ENCODE measurements at places on chromosomes 4 and X.

DNA sequence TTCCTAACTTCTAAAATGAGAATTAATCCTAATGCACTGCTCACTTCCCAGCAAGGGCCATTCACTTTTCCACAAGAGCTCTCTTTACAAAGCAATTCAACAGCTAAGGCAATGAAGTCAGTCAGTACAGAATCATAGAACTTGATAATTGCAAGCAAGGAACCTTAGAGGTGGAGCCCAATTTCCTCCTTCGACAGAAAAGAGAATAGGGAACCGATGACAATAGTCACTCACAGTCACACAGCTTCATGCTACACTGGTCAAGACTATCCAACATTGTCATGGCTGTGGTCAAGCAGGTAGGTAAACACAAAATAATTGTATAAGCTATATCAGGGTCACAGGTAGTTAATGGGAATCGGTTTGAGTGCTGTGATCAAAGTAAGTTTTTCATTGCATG is 90.0 kb downstream of the ELOVL6 start:
- DNase-seq, result no peak

DNA sequence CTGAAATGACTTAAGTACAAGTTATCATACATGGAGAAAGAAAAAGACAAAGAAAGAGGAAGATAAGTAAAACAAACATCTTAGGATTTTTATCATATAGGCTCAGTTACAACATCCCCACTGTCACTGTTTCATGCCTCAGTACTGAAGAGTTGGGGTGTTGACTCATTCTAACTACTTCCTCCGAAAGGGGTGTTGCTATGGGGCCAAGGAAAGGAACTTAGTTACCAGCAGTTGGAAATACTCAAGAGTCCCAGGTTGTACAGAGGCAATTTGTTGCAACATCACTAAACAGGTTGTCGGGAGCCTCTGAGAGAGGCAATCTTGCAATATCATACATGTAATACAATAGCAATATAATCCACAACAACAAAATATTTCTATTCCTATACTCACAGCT is 1264.7 kb downstream of the PCDH7 start:
- DNase-seq, result no peak

GRCh38 chrX:2391869-2392606 is 108.7 kb downstream of the DHRSX start:
- no peak for DNase-seq

DNA sequence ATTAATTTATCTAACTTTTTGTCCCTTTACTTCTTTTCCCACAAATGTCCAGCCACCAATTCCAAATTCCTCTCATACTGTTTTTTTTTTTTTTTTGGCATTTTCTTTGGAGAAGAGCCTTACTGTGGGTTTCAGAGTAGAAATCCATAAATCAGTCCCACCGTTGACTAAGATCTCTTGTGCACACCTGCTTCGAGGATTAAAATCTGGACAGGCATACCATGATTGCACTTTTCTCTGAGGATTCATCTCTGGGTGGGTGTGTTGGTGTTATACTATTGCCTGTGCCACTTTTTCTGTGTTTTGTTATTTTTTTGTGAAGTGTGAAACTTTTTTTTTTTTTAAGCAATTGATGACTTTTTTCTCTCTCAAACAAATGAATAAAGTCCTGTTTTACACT is 13.2 kb downstream of the PRDM8 start:
- DNase-seq, result no peak

- no peak for DNase-seq
These were observed 115.7 kb upstream of the GPC4 start for GRCh38 chrX:133530960-133531359.

DNA sequence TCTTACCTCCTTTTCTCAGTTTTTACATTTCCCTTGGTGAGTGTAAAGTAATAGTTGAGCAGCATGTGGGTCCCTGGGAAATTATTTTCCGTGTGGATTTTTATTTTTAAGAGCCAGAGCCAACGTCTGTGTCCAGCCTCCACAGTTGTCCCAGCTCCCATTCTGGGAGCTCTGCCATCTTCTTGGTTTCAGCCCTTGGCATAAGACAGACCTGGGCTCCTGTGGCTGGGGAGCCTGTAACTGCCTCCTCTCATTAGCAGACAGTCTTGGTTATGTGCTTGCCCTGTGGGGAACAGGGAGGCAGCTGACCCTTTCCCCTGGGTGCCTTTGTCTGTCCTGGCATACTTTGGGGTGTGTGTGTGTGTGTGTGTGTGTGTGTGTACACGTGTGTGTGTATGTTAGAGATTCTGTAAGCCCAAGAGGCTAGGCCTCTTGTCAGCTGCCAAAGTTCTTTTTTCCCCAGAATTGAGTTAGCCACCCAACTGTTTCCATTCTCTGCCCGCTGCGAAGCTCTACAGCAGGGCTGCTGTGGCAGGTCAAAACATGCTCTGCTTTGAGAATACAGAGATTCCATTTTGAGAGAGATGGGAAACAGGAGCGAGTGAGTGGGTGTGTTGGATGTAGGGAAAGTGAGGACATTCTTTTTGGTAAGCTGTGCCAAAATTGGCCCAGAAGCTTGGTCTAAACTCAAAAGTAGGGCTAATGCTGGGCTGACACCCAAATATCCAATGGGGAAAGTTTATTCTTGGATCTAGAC is 140.7 kb downstream of the TMEM164 start:
- no peak for DNase-seq

GRCh38 chr4:72408568-72408967 is 160.5 kb downstream of the ADAMTS3 start:
- no peak for DNase-seq

GRCh38 chrX:71222929-71223328 is at the start of gene GJB1:
GJB1 (plus strand) TSS chrX:71223224; CDS start chrX:71223708, 484 bp downstream.
- no peak for DNase-seq

GRCh38 chrX:72079607-72080006 is 52.1 kb downstream of the RTL5 start:
- DNase-seq, result no peak

DNA sequence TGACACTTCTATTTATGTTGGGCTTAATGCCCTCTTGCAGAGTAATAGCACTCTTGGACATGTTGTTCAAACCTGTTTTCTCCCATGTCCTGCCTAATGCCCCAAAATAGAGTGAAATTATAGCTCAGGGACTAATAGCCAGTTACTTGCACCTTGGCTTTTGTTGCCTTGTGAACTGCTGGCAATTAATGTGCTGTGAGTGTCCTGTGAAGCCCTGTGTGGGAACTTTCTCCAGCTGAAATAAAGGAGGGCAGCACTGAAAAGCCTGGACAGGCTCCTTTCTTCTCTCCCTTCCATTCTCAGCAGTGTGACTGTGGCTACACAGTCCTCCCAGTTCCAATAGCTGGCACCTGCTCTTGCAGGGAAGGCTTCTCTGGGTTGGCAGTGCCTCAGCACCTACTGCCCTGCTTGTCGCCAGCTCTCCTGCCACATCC is 72.4 kb downstream of the DCLK2 start:
- DNase-seq, result no peak

GRCh38 chr4:155762334-155762733 is 3.5 kb downstream of the GUCY1B1 start:
- no peak for DNase-seq

GRCh38 chr4:71382900-71383560 is 44.2 kb downstream of the SLC4A4 start:
- DNase-seq, result no peak

- no peak for DNase-seq
These were observed 15.6 kb downstream of the PDZD4 start for GRCh38 chrX:153814591-153815315.

DNA sequence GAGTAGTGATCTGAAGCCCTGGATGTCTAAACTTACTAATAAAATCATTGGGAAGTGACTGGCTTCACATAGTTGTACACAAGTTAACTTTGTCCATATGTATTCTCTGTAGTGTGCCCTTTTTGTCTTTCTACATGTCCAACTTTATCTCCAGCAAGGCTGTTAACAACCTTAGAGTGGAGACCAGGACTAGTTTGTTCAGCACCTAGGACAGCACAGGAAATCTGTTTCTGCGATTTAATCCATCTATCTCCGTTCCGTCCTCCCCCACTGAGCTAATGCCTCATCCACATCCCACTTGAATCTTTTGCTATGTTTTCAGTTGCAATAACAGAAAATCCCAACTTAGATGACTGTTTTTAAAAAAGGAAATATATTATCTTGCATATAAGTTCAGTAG is 3.4 kb upstream of the ARR3 start:
- DNase-seq, result no peak

- no peak for DNase-seq
These were observed 25.9 kb upstream of the INTU start for GRCh38 chr4:127606823-127607222.

DNA sequence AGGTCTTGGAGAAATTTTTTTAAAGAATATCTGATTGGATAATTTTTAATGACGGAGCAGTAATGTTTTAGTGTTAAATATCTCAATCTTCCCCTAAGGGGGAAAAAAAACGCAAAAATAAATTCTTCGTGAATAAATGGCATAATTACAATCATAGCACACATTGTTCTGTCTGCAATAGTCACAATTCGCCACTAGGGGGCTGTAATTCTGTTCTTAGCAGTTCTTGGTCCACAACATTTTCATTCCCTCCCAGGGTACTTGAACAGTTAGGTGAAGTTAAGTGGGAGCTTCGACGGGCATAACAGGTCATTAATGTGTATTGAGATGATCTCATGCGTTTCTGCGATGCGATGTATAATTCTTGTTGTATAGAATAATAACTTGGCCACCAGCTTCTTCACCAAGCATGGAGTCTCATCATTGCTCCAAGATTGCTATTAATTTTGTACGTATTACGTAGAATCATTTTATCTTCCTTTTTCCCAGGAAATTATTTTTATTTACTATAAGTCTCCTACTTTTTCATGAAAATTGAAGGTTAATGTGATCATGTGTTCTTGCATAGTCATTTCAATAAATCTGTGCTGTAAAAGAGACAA is 27.2 kb downstream of the HTR2C start:
- DNase-seq, result no peak

DNA sequence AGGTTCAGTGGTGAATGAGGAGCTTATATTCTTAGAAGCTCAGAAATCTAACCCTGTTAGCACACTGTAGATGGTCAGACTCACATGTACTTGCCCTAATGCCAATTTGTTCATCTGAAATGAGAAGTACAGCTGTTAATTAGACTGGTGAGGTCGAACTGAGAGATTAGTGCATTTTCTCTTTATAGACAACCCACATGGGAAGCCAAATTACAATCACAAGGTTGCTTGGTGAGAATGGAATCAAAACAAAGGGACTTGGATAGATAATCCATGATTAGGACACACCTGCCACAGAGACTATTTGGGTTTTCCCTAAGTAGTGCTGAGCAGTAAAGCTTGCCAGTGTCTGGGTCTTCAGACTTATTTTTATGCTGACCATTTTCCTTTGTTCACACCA is 88.3 kb downstream of the POLA1 start:
- no peak for DNase-seq

DNA sequence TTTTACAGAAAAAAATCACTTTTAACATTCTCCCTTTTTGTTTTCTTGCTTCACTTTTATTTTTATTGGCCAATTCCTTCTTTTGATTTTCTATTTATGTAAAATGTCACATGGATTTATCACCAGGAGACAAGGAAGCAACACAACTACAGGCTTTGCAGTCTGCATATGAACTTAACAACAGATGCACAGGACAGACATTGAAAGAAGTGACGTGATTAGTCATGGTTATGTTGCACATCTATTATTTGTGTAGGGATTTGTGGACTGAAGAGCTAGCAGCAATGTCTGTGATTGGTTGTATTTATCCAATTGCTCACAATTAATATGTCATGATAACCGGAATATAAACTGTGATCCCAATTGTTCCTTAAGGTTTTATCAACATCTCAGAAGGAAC is 147.8 kb upstream of the KLF3 start:
- DNase-seq, result no peak

DNA sequence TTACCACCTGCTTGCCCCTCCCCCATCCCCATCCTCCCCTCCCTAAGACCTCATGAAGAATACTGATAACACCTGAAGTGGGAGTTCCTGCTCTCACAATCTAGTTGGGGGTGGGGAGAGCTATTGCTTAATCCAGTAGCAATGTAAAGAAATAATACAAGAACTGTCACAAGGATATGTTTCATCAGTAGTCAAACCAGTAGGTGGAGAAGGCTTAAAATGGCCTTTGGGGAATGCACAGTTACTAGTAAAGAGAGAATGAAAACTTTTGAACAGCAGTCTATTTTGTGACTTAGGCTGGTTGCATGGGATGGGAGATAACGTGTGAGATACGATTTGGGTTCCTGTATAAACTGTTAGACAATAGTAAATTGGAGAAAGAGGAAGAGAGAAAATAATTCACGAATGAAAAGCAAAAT is 6.0 kb downstream of the GALNT7 start:
- no peak for DNase-seq

DNA sequence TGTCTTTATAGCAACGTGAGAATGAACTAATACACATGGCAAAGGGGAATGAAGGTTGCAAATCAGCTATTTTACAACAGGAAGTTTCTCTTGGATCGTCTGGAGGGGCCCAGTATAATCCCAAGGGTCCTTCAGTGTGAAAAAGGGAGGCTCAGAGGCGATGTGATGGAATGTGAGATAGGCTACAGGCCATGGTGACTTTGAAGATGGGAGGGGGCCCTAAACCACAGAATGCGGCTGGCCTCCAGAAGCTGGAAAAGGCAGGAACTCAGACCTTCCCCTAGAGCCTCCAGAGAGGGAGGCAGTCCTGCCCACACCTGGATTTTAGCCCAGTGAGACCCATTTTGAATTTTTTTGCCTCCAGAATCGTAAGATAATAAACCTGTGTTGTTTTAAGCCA is 69.4 kb upstream of the PGM2 start:
- DNase-seq, result no peak

DNA sequence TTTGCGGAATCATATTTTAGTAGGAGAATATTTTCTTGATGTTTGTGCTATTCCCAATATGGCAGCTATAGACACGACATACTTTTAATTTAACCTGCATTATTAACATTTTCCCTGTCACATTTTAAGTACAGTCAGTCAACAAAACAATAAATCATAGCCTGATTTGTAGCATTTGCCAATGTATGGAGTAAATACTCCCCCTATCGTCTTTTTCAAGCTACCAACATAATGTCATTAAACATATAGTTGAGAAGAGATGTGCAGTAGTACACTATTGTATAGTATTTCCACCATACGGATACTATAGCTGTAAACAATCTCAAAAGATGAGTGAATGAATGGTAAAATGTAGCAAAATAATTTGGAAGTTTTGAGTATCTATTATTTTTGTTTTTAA is 303.7 kb upstream of the MAGEB2 start:
- no peak for DNase-seq

DNA sequence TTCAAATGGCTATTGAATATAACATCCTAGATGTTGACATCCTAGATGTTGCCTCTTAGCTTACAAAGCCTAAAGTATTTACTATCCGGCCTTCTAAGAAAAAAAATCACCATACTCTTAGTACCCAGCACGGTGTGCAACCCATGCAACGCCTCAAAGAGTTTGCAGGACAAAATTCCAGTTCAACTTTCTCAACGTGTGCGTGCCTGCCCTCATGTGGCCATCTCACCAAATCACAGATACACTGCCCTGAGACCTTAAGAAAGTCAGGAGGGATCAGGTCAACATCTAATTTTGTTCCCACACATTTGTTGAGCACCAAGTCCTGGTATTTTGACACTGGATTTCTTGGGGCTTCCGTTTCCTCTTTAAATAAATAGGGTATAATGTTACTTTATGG is 68.3 kb downstream of the CRMP1 start:
- no peak for DNase-seq
